ENCODE measurements at places on chromosomes 7 and 10.

DNA sequence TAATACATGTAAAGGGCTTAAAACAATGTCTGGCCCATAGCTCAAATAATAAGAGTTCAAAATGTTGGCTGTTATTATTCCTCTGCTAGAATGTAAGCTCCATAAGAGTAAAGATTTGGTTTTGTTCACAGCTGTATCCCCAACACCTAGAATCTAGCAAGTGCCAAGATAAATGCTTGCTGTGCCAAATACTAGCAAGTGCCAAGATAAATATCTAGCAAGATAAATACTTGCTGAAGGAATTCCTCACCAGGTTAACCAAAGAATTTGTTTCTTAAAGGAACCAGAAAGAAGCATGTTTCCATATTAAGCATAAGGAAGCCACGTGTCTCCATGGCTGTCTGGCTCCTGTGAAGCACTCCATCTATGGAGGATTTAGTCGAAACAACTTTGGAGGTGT is 235.2 kb upstream of the SP4 start:
- DNase-seq = no peak

GRCh38 chr7:85038466-85038865 is 148.4 kb downstream of the SEMA3D start:
- no peak for DNase-seq

GRCh38 chr10:133396035-133396624 is 2.2 kb downstream of the MTG1 start:
- DNase-seq = no peak

- no peak for DNase-seq
These were observed 27.5 kb upstream of the AMZ1 start for GRCh38 chr7:2660359-2661095.

- no peak for DNase-seq
These were observed 80.9 kb upstream of the DYNC1I1 start for GRCh38 chr7:95691464-95691863.

GRCh38 chr10:61964059-61964709 is 62.7 kb downstream of the ARID5B start:
- no peak for DNase-seq
